Fibroblast of lung (primary cell): ENCODE measurements at places on chromosomes 6 and 20. TPM values are rescaled to one million over a fixed set of nuclear protein-coding genes. Genes with fewer than 3 reads are reported as not detected.

Gene SLC52A3
- not detected in 2 replicates for total RNA-seq

Gene CST2
- not detected in 2 replicates for total RNA-seq

Gene NR2E1
- not detected in 2 replicates for total RNA-seq

Gene SDC4
- total RNA-seq, result 142 and 175 TPM in 2 replicates

Gene ADTRP
- 1.3 and 1.7 TPM in 2 replicates for total RNA-seq

Gene MUC21
- total RNA-seq, result not detected in 2 replicates

Gene SRC
- total RNA-seq, result 12.3 and 20.3 TPM in 2 replicates

Gene BPI
- not detected in 2 replicates for total RNA-seq

Gene NFKBIE
- 5.4 and 6.4 TPM in 2 replicates for total RNA-seq

Gene MARCKS
- 81.7 and 103 TPM in 2 replicates for total RNA-seq

Gene CCN6
- not detected in 2 replicates for total RNA-seq

Gene IL22RA2
- not detected in 2 replicates for total RNA-seq

Gene LHFPL5
- total RNA-seq, result not detected in 2 replicates

Gene TEAD3
- total RNA-seq, result 7.7 and 9.6 TPM in 2 replicates

Gene KHDRBS2
- not detected in 2 replicates for total RNA-seq

Gene LAMA4
- 494 and 636 TPM in 2 replicates for total RNA-seq

Gene VSX1
- not detected in 2 replicates for total RNA-seq

Gene FERMT1
- 3.3 and 6.8 TPM in 2 replicates for total RNA-seq

Gene ATRN
- total RNA-seq, result 24.1 and 30.6 TPM in 2 replicates

Gene ENPP5
- total RNA-seq, result 2.3 and 2.5 TPM in 2 replicates

Gene RBPJL
- total RNA-seq, result not detected in 2 replicates

Gene PPP1R14C
- 0.17 and 0.26 TPM in 2 replicates for total RNA-seq

Gene TMEM244
- not detected in 2 replicates for total RNA-seq

Gene BMP5
- 1.0 and 1.5 TPM in 2 replicates for total RNA-seq

Gene OLIG3
- not detected in 2 replicates for total RNA-seq

Gene SLC17A2
- under 0.01 TPM in 1 of 2 replicates, not detected in the other for total RNA-seq

Gene ENTPD6
- total RNA-seq, result 49.6 and 56.5 TPM in 2 replicates

Gene AVP
- total RNA-seq, result not detected in 2 replicates

Gene BCL2L1
- total RNA-seq, result 50.8 and 77.1 TPM in 2 replicates

Gene NHLRC1
- total RNA-seq, result 3.1 and 3.5 TPM in 2 replicates

Gene SPAG4
- 6.6 and 8.5 TPM in 2 replicates for total RNA-seq

Gene DLL1
- total RNA-seq, result 5.6 and 12.4 TPM in 2 replicates

Gene PTK6
- total RNA-seq, result under 0.01 and 0.17 TPM in 2 replicates

Gene SLC22A23
- 3.0 and 5.1 TPM in 2 replicates for total RNA-seq

Gene CRYBG1
- 2.1 and 10.1 TPM in 2 replicates for total RNA-seq

Gene BMP7
- total RNA-seq, result under 0.01 TPM in 1 of 2 replicates, not detected in the other

Gene RAB32
- total RNA-seq, result 114 and 131 TPM in 2 replicates

Gene HUS1B
- total RNA-seq, result 0.77 and 1.2 TPM in 2 replicates
